ENCODE measurements at places on chromosomes 7 and 10.
A peak's percentile ranks its signal among the peaks of the same experiment; 100 is the strongest.

- no peak for DNase-seq
Observed at GRCh38 chr10:8211631-8212030, 157.1 kb downstream of the GATA3 start.

- DNase-seq = no peak
Observed at GRCh38 chr7:155108144-155108901, 38.2 kb downstream of the HTR5A start.

DNA sequence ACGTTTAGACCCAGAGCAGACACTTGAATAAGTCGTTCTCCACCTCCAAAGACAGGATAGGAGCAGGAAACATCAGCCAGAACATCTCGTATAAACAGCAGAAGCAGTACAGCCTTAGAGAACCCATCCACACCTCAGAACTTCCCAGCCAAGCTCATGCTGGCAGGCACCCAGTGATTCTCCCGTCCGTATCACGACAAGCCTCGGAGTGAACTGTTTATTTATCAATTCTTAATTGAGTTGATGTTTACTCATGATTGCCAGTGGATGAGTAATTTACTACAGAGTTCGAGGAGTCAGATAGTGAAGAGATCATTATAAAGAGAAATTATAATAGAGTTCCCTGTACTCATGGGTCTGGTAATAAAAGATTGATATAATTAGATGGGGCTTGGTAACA is 811.5 kb downstream of the LRMDA start:
- no peak for DNase-seq

GRCh38 chr7:38330861-38331621 is 57.6 kb upstream of the TARP start:
- peak; percentile 48 for DNase-seq

DNA sequence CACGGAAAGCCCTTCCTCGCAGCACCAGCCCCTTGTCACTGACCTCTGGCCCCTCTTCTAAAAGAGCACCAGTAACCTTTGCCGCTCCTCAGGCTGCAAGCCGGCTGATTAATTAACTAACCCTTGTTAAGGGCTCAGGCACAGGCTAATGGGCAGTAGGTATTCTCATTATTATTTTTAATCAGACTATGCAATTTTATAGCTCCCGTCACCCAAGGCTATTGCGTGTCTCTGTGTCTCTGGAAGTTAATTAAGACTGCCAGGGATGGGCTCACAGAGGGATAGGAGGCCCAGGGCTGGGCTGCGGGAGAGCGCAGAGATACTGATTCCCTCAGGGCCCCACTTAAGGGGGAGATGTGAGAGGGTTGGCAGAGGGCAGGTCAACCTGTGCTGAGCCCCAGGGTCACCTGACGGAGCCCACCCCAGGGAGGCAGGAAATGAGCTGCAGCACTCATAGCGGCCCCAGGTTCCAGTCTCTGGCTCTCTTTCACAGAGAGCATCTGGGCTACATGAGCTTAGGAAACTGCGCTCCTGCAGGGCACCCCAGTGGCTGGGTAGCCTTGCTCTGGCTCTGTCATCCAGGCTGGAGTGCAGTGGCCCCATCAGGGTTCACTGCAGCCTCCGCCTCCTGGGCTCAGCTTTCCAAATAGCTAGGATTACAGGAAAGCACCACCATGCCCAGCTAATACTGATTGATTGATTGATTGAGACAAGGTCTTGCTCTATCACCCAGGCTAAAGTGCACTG is 92.2 kb upstream of the LRRC4 start:
- DNase-seq = no peak

- DNase-seq = no peak
Observed at GRCh38 chr10:96673318-96674099, 46.8 kb downstream of the PIK3AP1 start.

GRCh38 chr10:116216676-116217075 is 56.3 kb downstream of the GFRA1 start:
- DNase-seq = no peak

- peak; percentile 87 for DNase-seq
Observed at GRCh38 chr10:119103903-119104653, at the start of gene DENND10. DENND10 (plus strand) TSS chr10:119104113; CDS start chr10:119104143, 30 bp downstream.

DNA sequence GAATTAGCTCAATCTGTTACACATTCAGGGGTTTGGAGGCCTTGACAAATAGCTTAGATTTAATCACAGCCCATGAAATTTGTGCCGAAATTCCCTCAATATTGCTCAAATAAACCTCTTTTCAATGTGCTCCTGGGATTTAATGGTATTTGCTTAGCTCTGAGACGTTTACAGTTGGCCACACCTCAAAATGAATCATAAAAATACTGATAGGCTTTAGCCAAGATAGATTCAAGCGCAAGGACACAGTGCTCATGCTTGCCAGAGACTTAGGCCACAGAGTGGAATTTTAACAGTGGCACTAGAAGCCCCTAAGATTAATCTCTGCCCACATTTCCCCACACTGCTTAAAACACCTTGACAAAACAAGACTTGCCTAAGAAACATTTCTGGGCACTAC is 2.3 kb upstream of the SEMA3C start:
- DNase-seq = no peak

GRCh38 chr10:21521751-21522533 is 3.5 kb downstream of the SKIDA1 start:
- no peak for DNase-seq

DNA sequence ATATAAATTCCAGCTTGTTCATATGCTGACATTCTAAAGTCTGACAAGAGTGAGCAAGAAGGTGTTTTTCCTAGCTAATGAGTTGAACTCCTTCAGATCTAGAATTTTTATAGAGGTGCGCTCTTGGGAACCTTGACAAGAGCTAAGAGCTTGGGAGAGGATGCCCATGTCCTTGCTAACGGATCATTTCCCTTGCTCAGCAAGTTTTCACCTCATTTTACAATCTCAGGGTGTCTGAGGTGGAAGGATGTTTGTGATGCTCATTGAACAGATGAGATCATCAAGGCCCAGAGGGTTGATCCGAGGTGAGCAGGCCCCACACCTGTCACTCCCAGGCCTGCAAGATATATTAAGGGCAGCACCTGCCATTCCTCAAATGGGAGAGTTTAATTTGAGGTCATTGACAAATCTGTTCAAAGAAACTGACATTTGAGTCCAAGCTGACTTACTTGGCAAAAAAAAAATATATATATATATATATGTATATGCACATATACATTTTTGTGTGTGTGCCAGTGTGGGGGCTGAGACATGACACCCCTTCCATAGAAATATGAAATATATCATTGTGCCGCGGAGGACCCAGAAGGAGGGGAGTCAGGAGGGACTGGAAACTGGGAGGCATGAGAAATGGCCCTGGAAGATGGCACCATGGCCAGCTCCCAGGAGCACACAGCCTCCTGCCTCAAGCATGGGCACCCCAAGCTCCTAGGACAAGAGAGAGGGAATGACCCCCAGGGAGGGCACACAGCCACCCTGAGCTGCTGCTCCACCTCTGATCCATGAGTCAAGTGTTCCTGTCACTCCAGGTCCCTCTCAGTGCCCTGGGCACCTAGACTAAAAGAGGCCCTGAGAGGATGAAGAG is 17.3 kb upstream of the TMEM72 start:
- no peak for DNase-seq

DNA sequence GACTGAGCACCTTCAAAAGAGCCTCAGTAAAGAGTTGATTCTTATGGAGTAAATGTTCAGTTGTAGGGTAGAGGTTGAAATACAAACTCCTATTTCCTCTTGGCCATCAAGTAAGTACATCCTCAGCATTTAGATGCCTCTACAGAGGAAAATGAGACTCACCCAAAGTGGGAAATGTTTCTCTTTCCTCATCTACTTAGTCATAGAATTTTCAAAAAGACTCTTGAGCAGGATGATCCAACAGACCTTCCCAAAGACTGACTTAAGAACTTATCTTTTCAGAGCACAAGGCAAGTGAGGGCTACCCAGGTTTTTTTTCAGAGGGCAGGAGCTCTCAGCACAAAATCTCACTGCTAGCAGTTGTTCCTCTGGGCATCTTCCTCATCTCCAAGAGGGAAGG is 449.1 kb downstream of the KCNMA1 start:
- DNase-seq = no peak

DNA sequence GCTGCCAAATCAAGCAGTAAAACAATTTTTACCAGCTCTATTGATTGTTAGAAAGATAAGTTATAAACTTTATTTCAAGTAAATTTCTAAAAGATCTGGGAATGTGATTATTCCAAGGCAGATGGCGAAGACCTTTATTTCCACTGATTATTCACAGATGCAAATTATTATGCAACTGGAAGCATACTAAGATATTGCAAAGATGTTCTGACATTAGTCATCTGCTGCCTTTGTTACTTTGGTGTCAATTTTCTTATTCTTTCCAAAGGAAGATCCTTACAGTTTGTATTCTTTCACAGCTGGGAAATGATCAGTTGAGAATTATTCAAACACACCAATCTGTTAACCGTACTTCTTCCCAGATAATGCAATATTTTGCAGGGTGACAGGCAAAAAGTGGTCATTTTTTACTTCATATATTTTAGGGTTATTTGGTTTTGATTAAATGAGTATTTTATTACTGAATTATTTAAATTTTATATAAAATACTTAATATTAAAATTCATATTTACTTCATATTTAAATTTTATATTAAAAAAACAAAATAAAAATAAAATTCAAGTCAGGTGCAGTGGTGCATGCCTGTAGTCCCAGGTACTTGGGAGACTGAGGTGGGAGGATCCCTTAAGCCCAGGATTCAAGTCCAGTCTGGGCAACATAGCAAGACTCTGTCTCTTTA is 171.3 kb downstream of the FZD1 start:
- no peak for DNase-seq

DNA sequence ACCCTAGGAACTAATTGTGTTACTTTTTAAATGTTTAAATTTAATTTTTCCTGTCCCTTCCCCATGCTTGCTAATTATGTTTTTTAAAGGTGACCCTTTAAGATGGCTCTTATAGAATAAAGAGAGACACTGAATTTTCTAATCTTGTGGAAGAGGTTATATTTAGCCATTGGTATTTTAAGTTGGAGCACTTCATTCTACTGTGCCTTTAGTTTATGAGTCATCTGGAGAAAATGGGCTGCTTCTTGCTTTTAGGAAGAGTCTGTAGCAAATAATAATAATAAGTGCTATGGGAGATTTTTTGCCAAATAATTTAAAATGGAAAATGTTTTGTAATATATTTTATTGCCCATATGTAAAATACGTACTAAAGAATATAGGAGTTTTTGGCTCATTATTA is 139.7 kb downstream of the ADK start:
- DNase-seq = no peak

- no peak for DNase-seq
Observed at GRCh38 chr10:30386801-30387588, 37.9 kb upstream of the MTPAP start.

GRCh38 chr10:85926986-85927385 is 439.6 kb downstream of the GRID1 start:
- no peak for DNase-seq

- no peak for DNase-seq
Observed at GRCh38 chr10:11959966-11960365, 82.6 kb downstream of the UPF2 start.

- no peak for DNase-seq
Observed at GRCh38 chr7:83519240-83519639, 129.7 kb downstream of the SEMA3E start.

GRCh38 chr7:44497155-44498027 is 6.9 kb upstream of the NUDCD3 start:
- DNase-seq = no peak

DNA sequence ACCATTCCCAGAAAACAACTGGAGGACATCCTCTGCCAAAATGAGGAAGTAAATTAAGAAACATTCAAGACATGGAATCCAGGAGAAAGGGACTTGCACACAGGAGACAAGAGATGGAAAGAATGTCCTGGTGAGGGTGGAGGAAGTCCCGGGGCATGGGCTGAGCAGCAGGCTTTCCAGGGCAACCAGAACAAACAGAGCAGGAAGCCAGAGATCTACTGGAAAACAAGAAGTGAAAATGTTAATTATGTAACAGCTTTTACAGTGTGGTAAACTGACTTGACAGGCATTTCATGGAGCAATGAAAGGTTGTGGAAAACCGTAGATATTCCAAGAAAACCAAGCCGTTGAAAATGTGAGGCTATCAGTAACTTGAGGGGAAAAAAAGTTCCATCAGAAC is 55.2 kb upstream of the ZNF746 start:
- DNase-seq = no peak

DNA sequence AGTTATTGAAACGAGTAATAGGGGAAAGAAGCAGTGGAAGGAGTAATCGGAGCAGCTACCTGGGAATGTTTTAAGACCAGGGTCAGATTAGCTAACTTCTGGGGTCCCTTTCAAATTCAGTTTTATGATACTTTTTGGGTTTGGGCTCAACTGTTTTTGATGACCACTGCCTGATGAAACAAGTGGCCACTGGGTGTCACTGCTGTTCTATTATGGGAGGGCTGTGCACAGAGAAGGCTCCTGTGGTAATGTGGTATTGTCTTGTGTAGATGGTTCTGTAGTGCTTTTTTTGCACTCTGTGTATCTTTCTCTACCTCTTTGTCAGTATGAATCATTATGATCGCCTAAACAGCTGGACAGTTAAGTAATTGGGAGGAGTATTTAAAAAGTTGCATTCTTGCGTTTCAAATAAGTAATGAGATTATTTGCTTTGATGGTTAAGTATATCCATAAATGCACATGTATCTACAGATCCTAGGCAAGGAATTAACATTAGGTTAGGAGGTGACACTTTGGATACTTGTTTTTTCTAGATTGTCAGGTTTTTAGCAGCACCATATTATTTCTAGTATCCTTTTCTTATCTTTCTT is 128.4 kb downstream of the ABCA13 start:
- peak; percentile 68 for DNase-seq

- DNase-seq = no peak
Observed at GRCh38 chr7:71511361-71511807, 379.4 kb downstream of the GALNT17 start.

- DNase-seq = peak; percentile 64
Observed at GRCh38 chr7:43302211-43302711, 189.8 kb downstream of the HECW1 start.

DNA sequence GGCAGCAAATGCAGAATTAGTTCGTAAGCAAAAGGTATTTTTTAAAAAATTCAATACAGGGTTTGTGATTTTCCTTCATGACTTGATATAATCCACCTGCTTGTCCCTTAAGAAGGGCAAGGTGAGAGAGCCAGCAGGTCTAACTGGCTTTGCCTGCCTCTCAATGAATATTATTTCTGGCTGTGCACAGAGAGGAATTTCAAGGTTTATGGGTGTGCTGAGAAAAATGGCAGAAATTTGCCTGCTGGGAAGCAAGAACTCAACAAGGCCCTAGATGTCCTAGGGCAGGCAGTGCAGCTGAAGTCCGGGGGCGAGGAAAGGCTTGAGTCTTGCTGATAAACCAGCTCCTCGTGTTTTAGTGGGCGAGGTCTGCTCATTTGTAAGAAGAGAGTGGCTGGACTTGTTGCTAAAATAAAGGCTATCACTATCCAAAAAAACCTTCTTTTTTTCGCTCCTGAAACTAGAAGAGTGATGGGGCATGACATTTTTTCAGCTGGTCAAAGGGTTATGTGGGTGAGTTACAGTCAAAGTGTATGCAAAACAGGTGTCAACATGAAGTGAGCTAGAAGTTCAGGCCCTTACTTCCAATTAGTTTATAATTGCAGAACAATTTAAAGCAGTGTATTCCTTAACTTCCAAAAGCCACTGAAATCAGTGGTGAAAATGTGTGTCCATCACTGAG is 385.8 kb upstream of the KLF6 start:
- no peak for DNase-seq

All from activated CD4-positive, alpha-beta memory T cell treated with anti-CD3 and anti-CD28 coated beads for 36 hours (primary cell).